ENCODE measurements at places on chromosomes 2 and 18. TPM values are rescaled to one million over a fixed set of nuclear protein-coding genes. Genes with fewer than 3 reads are reported as not detected.

DNA sequence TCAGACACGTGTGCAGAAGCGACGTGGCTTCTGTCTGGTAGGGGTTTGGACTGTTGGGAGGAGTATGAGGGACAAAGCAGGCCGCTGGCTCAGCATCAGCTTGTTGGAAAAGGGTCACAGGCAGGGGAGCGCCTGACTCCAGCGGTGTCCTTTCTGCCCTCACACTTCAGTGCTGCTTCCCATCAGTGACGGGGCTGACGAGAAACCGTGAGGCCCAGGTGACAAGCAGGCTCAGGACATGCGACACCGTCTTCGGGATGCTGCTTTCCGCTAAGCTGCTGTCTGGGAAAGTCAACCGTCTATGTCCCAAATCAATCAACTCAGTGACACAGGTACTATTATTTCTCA, 90.5 kb downstream of the USP40 start:
- no peak for DNase-seq

- DNase-seq: no peak
Measured at GRCh38 chr2:189530965-189531637, 49.5 kb downstream of the SLC40A1 start.

DNA sequence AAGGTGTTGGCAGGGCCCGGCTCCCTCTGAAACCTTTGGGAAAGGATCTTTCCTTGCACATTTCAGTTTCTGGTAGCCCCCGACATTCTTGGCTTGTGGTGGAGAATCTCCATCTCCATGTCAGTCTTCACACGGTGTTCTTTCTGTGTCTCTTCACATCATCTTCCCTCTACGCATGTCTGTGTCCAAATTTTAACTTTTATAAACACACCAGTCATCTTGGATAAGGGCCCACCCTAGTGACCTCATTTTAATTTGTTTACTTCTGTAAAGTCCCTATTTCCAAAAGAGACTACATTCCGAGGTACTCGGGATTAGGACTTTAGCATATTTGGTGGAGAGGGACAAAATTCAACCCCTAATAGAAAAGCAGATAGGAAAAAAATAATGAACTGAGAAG, 138.4 kb downstream of the GALNT3 start:
- DNase-seq: no peak

DNA sequence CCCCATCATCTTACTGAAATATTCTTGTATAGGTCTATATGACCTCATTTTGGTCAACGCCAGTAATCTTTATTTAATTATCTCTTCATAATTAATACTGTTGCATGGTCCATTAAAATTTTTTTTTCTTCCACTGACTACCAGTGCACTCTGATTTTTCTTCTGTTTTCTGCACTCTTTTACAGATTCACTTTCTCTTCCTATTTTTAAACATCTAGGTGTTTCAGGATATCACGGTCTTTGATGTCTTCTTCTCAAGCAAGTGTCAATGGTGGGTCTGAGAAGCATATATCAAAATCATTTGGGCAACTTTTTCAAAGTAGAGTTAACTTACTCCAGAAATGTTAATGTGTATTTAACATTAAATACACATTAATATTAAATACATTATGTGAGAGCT, 51.4 kb downstream of the CCDC141 start:
- no peak for DNase-seq

- DNase-seq: no peak
Measured at GRCh38 chr18:48217258-48218250, 191.6 kb downstream of the ZBTB7C start.

The SERPINB3 gene
- total RNA-seq: not detected

The LINC00305 gene
- total RNA-seq: 1.6 TPM

DNA sequence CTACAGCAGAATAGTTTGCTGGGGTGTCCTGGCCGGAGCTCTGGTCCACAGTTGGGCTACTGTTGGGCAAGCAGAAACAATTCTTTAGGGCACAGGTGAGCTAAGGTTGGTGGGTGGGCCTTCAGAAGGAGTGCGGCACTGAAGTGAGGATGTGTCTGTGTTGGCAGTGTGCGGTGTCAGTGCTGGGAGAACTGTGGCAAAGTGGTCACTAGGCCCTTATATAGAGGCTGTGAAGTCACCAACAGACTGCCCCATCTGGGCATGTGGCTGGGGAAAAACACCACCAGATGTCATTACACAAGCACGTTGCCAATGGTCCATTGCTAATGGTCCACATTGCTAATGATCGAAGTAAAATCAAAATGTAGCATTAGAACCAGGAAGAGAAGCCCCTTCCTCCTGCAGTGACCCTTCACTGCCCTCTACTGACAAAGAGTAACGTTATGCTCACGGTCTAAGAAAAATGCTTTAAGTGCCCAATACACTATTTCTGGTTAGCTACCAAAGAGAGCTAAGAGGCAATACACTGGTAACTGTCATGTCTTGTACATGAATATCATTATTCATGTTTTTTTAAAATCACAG, 21.3 kb downstream of the SCN1A start:
- DNase-seq: no peak

- DNase-seq: no peak
Measured at GRCh38 chr2:69762025-69762424, 20.1 kb downstream of the ANXA4 start.

The ABCG8 gene
- not detected for total RNA-seq

The ACAA2 gene
- total RNA-seq: 106 TPM

- DNase-seq: no peak
Measured at GRCh38 chr2:219720956-219721355, 93.5 kb downstream of the SLC4A3 start.

GRCh38 chr2:8552293-8552801, 129.5 kb upstream of the ID2 start:
- DNase-seq: no peak

DNA sequence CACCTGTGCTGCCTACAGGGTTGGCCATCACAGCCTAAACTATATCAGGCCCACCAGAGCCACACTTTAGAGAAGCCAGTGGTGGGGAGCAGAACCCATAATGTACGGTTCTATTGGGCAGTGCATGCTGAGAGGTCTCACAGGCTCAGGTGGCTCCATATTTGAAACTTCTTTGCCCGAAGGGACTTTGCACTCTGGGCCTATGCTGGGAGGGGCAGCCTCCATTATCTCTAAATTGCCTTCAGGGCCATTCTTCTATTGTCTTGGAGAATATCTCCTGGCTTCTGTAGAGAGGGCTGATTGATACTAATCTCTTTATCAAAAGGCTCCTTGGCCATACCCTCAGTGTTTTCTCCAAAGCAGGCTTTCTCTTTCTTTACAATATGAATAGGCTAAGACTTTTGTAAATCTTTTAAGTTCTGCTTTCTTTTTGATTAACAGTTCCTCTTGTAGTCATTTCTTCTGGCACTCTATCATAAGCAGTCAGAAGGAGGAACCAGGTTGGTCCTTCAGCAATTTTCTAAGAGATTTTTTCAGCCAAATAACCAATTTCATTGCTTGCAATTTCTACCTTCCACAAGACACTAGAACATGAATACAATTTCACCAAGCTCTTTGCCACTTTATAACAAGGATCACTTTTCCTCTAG, 44.5 kb downstream of the RPE start:
- DNase-seq: no peak

The PID1 gene
- 0.27 TPM for total RNA-seq

GRCh38 chr2:24576617-24577016, 85.6 kb downstream of the NCOA1 start:
- DNase-seq: no peak

GRCh38 chr2:5235701-5236100, 456.5 kb upstream of the SOX11 start:
- no peak for DNase-seq

GRCh38 chr2:48328942-48329723, 200.8 kb upstream of the STON1 start:
- no peak for DNase-seq

The CXCR4 gene
- total RNA-seq: 10.4 TPM

DNA sequence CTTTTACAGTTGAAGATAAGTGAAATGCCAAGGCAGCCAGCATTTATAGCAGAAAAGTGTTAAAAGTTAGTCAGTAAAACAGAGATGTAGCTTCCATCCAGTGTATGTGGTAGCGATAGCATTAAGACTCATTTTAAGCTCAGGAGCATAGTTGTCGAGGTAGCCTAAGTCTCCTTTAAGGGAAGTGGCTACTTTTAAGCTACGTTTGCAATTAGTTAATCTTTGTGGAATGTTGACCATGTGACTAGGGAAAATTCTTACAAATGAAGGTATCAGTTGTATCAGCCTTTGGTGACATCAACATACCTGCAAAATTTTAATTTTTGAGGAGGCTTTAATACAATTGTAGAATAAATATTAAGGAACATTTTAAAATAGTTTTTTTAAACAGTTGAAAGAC, 61.9 kb downstream of the LHCGR start:
- no peak for DNase-seq

The TUBA4B gene
- not detected for total RNA-seq

DNA sequence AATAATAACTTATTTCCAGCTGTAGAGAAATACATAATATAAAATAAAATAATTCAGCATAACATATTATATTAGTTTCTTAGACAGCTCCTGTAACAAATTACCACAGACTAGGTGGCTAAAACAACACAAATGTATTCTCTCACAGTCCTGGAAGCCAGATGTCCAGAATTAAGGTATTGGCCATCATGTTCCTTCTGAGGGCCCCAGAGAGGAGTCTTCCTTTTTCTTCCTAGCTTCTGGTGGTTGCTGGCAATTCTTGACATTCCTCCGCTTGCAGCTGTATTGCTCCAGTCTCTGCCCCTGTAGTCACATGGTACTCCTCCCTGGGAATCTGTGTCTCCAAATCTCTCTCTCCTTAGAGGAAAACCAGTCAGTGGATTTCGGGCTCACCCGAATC, 146.8 kb downstream of the RBM43 start:
- no peak for DNase-seq

- no peak for DNase-seq
Measured at GRCh38 chr2:99297994-99298393, 3.0 kb downstream of the LYG1 start.

- no peak for DNase-seq
Measured at GRCh38 chr2:240205348-240205747, 64.9 kb upstream of the OTOS start.

GRCh38 chr2:102336502-102336945, 19.1 kb upstream of the IL18R1 start:
- DNase-seq: no peak

- DNase-seq: no peak
Measured at GRCh38 chr2:84849271-84849952, 31.5 kb downstream of the TRABD2A start.

DNA sequence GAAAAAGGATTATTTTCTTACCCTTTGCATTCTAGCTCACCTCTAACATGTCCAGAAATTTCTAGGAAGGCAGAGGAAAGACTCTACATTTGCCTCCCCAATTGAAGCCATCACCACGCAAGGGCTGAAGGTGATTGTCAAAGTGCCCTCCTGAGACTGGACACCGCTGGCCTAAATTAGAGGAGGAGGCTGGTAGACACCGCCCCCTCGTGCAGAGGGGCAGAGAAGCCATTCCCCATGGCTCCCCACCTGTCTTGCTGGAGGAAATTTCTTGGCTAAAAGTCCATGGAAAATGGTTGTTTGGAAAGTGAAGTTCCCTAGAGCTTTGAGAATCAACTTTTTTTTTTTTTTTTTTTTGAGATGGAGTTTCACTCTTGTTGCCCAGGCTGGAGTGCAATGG, 31.3 kb upstream of the CREB1 start:
- DNase-seq: no peak

- DNase-seq: no peak
Measured at GRCh38 chr18:46171331-46171730, 67.1 kb downstream of the HAUS1 start.

The RAB6C gene
- not detected for total RNA-seq

The STON1 gene
- total RNA-seq: 8.2 TPM

The SNORC gene
- 1.8 TPM for total RNA-seq

The BIN1 gene
- 65.5 TPM for total RNA-seq

All from progenitor cell of endocrine pancreas (in vitro differentiated cells).